ENCODE measurements at places on chromosomes 6 and 20. TPM values are rescaled to one million over a fixed set of nuclear protein-coding genes. Genes with fewer than 3 reads are reported as not detected.

ADGB gene
- total RNA-seq: not detected

PREX1 gene
- total RNA-seq: 6.9 TPM

PRPH2 gene
- 0.97 TPM for total RNA-seq

HSD17B8 gene
- total RNA-seq: 9.0 TPM

CST4 gene
- not detected for total RNA-seq

WDR46 gene
- total RNA-seq: 44.2 TPM

TCP11 gene
- not detected for total RNA-seq

ASIP gene
- not detected for total RNA-seq

GGTLC1 gene
- not detected for total RNA-seq

All from cardiac atrium fibroblast (primary cell).